ENCODE measurements at places on chromosomes 5 and 9. TPM values are rescaled to one million over a fixed set of nuclear protein-coding genes. Genes with fewer than 3 reads are reported as not detected.

GRCh38 chr5:58462623-58463230 is 2.8 kb upstream of the PLK2 start:
- DNase-seq: no peak

GRCh38 chr9:117696154-117696553 is 8.0 kb upstream of the TLR4 start:
- no peak for DNase-seq

- no peak for DNase-seq
Measured at GRCh38 chr5:57715296-57715695, 232.7 kb upstream of the ACTBL2 start.

GRCh38 chr5:43785198-43785597 is 182.2 kb downstream of the NNT start:
- no peak for DNase-seq

- DNase-seq: no peak
Measured at GRCh38 chr9:109861499-109861898, 81.5 kb downstream of the PALM2AKAP2 start.

DNA sequence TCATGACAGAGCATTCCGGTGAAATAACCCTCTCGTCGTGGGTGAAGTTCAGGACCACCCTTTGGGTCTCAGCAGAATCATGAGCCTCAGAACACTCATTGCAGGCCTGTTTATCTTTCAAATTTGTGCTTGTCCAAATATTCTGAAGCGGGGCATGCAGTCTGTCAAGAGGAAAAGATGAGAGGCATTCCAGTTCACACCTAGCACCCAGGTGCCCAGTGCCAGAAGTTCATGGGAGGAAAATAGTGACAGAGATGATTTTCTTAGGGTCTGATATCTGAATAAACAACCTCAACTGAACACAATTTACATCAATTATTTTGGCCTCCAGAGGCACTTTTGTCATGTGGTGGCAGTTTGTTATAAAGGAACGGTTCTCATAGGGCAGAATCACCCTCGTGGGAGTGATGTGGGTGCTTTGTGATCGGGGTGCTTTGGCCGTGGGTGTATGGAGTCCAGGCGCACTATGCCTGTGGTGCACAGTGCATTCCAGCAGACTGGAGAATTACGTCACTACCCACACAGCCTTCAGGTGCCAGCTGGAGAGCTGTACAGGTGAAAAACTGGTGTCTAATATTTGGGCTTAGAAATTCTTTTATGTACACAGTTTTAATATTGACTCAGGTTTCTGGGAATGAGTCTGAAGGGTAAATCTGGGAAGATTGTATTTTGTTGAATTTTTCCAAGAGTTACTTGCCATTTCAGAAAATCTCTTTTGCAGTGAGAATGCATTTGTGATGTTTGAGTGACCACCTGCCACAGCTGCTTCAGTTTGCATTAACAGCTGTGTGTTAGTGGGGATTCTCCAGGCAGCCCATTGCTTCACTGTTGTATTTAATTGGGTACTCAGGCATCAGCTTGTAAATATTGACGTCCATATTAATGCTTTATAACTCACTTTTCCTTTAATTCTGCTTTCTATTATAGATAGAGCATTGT is 289.3 kb downstream of the FANCC start:
- no peak for DNase-seq

DNA sequence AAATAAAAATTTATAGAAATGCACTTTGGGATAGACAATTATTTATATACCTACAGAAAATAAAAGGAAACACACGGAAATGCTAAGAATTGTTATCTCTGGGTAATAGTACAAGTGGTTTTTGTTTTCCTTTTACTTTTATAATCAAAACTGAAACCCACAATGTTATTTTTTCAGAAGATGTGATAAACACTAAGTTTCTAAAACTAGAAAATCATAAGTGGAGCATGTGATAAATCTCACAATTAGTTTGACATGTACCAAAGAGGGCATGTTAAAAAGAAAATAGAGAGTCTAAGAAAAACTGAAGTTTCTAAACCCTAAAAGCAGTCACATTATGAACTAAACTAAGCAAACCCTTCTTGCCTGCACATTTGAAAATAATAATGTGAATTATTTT is 61.1 kb downstream of the OXCT1 start:
- DNase-seq: no peak

DNA sequence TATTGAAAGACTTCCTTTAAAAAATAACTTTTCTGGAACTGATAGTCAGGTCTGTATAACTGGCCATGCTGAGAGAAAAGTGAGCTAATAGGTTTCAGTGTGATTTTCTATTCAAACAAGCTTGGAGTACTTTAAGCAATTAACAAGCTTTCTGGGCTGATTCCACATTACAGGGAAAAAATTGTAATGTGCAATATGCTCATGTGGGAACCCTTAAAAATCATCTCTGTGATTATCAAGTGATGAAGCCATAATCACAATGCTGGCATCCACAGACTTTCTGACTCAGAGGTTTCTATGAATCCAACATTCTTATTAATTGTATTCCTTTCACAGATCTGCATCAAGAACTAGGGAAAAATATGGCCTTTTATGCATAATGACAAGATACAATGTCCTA is 212.2 kb upstream of the ACO1 start:
- DNase-seq: no peak

Gene ELOVL7
- 0.28 TPM for total RNA-seq

Gene SYNPO
- 195 TPM for total RNA-seq

Measured in chondrocyte (in vitro differentiated cells).